ENCODE measurements at places on chromosomes 1 and 21.

- DNase-seq, result no peak
Measured at GRCh38 chr1:169701261-169702005, 10.0 kb downstream of the SELL start.

- peak; percentile 74 for DNase-seq
Measured at GRCh38 chr21:43657355-43658087, 1.8 kb downstream of the HSF2BP start.

- peak; percentile 52 for DNase-seq
Measured at GRCh38 chr1:180533266-180533987, 25.3 kb upstream of the OVAAL start.

DNA sequence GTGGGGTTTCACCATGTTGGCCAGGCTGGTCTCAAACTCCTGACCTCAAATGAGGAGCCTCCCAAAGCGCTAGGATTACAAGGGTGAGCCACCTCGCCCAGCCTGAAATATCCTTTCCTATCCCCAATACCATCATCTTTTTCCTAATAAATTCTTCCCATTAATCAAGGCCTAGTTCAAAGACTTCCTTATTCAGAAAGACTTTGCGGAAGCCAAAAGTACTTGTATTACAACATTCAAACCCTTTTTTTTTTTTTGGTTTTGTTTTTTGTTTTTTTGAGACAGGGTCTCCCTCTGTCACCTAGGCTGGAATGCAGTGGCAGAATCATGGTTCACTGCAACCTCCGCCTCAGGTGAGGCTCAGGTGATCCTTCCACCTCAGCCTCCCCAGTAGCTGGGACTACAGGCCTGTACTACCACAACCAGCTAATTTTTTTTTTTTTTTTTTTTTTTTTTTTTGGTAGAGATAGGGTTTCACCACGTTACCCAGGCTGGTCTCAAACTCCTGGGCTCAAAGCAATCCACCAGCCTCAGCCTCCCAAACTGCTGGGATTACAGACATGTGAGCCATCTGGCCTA lies 7.6 kb downstream of the SLC19A2 start:
- DNase-seq, result no peak

DNA sequence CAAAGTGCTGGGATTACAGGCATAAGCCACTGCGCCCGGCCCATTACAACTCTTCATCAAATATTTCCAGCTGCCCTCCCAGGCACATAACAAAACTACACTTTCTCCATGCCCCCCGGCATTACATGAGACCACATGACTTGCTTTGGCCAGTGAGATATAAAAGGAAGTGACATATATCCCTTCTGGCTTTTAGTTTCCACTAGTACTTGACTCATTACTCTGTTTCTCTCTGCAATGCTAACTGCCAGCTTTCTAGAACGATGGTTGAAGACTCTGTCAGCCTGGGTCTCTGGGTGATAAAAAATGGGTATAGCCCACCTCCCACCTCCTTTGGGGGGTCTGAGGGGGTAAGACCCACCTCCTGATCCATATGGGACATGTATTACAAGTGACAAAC lies 24.2 kb downstream of the ABL2 start:
- DNase-seq, result no peak

- DNase-seq, result no peak
Measured at GRCh38 chr1:180181996-180182642, 27.4 kb downstream of the QSOX1 start.

DNA sequence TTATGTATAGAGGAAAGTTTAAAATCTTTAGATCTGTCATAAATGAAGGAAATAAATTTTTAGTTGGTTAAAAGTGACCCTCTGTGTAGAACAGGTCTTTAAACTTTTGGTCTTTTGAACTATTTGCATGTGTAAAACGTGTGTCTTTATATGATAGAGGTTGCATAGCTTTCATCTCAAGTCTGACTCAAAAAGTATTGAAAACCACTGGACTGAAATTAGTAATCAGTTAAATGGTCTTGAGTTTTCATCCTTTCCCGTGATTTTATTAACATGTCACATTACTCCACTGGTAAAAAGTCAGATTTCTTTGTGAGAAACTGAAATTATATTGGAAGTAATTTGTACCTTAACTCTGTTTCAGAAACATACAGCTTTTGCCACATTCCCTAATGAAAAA lies 1.8 kb downstream of the RNPC3 start:
- DNase-seq, result no peak

GRCh38 chr21:42125571-42126544 lies 54.7 kb downstream of the UMODL1 start:
- no peak for DNase-seq

DNA sequence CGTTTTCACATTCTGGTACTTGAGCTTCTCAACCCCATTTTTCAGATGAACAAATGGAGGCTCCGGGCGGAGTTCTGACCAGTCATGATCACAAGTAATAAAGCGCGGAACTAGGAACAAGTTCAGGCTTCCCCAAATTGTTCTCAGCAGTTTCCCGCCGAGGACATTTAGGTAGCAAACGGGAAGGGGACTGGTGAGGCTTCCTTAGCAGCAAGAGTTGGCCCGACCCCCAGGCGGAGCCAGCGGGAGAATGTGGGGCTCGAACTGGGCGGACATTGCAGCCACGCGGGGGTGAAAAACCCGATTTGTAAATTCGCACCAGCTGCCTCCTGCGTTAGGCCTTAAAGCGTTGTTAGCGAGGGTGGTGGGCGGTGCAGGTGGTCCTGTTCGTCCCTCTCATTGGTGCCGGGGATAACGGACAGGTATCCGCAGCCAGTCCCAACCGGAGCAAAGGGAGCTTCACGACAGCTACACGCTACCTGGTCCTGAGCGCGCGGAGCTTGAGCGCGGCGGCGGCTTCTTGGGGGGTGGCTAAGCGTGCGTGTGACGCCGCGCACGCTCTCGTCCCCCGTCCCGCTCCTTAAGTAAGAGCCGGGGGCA lies 15.3 kb downstream of the SEMA6C start:
- DNase-seq, result no peak

DNA sequence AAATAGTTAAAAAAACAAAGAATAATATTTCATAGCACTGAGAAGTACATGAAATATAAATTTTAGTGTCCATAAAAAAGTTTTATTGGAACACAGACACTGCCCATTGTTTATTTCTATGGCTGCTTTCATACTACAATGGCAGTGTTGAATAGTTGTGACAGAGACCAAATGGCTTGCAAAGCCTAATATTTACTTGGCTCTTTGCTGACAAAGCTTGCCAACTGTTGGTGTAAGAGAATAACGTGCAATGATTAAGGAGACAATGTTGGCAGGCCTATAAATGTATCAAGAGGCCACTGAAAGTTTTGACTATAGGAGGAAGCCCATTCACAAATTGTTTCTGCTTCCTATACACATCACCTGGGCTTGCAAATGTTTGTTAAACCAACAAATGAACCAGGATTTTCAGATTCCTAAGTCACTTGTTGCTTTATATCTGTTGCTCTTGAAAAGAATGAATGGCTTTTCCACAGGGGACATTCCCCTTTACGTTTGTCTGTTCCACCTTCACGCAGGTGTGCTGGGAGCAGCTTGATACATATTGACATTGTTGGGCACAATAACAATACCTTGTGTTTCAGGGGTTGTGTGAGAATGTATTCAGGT lies 5.5 kb upstream of the ST6GALNAC3 start:
- no peak for DNase-seq

DNA sequence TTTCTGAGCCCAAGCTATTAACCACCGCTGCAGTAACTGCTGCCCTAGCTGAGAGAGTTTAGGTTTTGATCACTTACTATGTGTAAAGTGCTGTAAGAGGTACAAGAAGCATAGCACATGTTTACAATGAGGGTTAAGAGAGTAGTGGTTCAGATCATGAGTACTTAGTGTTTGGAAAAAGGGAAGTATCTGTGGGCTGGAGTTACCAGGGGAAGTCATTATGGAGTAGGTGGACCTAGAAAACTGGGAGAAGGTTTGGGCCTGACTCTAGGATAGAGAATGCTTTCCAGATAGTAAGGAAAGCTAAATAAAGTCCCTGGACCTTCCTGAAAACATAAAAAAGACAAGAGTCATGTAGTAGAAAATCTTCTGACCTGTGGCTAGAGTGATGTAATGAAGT lies 149.6 kb upstream of the PLXNA2 start:
- no peak for DNase-seq

DNA sequence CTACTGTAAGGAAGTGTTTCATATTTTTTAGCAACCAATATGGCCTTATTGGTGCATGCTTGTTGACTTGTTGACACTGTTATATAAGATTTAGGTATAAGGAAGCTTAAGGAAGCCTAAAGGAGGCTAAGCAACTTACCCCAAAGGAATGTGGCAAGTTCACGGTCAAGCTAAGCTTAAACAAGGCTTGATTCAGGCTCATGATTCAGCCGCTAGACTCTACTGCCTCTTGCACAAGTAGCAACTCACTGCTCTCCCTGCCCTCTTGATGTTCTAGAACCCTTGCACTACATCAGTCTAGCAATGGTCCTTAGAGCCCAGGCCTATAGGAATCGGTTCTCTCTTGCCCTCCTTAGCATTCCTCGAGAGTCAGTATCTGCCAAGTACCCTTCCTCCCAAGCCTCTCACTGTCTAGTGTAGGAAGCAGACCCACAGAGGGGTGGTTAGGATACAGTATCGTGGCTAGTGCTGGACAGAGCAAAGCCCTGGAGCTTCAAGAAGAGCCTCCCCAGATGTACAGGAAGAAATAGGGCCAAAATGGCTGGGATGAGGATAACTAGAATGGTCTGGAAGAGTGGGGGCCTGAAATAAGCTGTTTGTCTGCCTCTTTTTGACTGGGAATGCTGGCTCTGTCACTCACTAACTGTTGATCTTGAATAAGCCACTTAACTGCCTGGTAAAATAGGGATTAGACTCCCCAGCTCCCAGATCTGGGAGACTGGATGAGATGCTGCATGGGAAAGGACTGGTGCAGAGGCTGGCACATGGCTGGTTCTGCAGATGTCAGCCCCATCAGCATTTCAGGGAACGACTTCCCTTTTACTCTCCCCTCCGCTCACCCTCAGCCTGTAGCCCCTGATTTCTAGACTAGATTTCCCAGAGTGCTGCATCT lies 122.2 kb downstream of the NAV1 start:
- DNase-seq, result no peak

DNA sequence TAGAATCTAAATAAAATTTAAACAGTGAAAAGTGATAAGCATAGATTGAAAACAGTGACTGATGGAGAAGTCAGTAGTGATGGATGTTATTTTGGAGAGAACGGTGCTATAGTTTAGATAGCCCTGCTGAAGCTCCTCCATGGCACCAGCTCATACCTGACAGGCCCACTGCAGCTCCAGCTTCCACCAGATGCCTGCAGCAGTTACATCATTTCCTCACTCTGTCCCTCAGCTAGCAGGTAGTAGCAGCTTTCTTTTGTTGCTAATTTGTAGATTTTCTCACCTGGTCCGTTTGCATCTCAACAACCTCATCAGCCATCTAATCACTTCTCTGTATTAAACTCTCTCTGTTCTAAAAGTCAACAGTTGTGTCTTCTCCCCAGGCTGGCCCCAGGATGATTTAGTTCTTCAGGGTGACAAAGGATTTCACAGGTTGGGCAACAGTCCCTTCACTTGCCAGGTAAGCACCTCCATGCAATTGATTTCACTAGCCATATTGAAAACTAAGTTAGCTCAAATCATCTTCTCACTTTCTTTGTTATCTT lies 128.3 kb downstream of the LMX1A start:
- no peak for DNase-seq

Data from CMK (cell line).